Stimulated activated CD4-positive, alpha-beta T cell treated with anti-CD3 and anti-CD28 coated beads, Interleukin-4, amount 100 ng/mL, for 4 hours (primary cell): ENCODE measurements at places on chromosomes 5 and 9.
A peak's percentile ranks its signal among the peaks of the same experiment; 100 is the strongest.

DNA sequence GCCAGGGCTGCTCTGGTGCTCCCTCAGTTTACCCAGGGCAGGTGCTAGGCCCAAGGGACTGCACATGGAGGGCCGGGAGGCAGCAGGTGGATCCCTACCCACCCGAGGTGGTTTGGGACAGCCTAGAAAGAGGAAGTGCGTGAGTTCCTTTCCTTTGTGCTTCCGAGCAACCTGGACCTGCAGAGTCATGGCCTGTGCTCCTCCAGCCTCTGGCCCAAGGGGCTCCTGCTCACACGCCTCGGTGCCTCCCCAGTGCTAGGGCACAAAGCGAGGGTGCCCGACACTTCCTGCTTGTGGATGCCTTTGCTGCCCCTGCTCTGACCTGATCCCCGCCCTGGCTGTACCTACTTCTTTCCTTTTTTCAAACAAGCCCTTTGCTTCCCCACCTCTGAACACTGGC lies 79.3 kb downstream of the RXRA start:
- DNase-seq = no peak

DNA sequence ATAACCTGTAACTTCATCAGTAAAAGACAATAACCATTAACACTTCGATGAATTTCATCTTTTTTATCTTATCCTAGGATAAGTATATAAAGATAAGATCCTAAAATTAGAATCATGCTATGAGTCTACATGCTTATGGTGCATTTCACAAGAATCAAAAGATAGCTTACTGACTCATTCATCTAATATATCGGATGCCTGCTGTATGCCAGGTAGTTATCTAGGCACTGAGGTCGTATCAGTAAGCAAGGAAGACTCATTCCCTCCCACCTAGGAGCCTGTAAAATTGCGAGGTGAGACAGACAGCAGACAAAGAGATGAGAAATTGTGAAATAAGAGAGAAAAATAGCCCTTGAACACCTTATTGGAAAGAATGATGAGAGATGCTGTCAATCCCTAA lies 240.6 kb upstream of the ADAMTSL1 start:
- DNase-seq = no peak

DNA sequence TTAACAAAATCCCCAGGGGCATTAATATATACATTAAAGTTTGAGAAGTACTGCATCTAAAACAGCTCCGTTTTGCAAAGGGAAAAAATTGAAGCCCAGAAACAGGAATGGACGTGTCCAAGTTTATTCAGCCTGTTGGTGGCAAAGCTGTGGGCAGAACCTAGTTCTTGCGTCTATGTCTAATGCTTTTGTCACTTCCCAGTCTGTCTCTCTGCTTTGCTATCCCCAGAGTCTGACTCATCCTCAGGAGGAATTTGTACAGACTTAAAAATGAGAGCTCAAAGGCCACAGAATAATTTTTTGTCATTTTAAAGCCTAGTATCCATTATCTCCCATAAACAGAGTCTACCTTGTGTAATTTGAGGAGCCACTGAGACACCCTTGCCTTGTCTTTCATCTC lies 330.9 kb upstream of the GRIA1 start:
- DNase-seq = no peak

DNA sequence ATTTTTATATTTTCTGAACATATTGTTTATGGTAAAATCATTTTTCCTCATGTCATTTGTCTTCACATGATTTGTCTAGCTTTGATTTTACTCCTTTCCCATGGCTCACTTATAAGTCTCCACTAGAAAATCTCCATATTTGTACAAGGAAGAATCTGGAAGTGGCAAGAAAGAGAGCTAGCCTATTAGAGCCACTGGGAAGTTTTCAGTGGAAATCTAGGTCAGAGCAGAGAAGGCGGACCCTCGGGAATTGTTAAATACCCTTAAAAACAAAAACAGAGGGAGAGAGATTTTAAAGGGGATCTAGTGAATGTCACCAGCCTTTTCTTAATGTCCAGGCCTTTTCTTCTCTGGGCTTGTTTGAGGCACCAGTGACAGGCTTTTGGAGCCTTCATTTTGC lies 56.6 kb downstream of the GRAMD2B start:
- no peak for DNase-seq

DNA sequence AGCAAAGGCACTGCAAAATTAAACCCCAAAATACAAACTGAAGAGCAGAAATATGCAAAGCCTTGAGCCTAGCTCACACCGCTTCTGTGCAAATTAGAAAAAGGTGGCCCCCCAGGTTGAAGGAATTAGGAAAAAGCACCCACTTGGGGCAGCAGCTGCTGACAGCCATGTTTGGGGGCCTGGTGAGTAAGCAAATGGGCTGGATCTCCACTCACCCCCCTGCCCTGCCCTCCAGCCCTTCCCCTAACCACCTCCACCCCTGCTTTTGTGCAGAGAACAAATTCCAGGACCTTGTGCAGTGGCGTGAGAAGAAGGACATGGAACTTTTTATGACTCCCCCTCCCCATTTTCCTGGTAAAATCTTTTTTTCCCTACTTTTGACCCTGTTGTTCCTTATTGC lies 92.0 kb upstream of the DNAH5 start:
- no peak for DNase-seq

GRCh38 chr5:179315356-179315890 lies 29.8 kb downstream of the ADAMTS2 start:
- no peak for DNase-seq

DNA sequence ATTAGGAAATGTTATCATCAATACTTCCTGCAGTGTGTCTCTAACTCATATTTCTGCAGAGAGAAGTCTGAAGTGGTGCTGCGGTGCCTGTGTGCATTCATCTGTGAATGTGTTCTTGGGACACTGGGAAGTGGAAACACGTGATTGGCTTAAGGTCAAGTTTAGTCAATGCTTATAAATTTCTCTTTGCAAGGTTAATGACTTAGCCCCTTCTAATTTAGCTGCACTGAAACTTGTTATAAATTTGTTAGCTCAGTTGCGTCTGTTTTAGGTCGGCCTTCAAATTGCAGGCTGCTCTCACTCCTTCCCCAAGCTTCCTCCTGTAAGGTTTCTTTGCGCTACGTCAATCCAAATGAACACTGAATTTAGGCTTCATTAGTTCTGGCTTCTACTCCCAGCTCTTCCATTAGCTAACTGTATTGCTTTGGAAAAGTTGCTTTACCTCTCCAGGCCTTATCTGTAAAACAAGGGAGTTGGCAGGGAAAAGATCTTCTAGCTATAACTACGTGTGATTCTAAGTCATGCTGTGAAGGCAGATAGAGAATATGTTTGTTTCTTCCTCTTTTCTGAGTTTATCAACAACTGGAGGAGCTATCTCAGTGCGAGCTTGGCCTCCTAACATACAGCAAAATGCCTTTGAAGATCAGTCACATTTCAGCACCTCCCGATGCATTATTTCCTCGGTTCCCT lies 341.8 kb downstream of the NFIB start:
- no peak for DNase-seq

GRCh38 chr5:82155305-82155704 lies 122.8 kb downstream of the RPS23 start:
- DNase-seq = no peak

DNA sequence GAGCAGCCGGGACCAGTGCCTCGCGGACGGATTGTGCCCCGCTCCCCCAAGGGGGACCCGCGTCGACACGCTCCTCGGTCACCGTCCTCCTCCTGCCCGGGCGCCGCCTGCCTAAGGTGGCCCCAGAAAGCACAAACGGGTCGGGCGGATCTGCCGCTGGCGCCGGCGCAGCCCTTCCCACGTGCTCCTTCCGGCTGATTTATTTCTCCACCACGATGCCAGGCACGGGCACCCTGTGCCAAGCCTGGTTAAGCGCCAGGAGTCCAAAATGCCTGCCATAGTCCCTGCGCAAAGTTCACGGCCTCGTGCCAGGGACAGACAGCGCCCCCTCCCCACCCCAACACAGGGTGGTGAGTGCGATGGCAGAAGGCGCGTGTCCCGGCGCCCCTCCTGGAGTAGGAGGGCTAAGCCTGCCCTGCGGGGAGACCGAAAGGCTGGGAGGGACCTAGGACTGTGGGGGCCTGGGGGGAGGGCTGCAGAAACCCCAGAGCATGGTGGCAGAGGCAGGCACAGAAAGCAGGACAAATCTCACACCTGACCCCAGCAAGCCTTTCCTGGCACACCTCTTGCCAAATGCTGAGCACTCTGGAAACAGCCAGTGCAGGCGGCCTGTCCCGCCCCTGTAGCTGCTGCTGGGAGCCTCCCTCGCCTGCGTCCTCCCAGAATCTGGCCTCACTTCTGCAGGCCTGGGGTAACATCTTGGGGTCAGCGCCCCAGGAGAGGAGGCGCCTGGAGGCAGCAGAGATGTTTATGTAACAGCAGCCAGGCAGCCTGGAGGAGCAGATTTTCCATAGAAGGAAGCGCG lies 1.1 kb upstream of the NOTCH1 start:
- peak; percentile 54 for DNase-seq

DNA sequence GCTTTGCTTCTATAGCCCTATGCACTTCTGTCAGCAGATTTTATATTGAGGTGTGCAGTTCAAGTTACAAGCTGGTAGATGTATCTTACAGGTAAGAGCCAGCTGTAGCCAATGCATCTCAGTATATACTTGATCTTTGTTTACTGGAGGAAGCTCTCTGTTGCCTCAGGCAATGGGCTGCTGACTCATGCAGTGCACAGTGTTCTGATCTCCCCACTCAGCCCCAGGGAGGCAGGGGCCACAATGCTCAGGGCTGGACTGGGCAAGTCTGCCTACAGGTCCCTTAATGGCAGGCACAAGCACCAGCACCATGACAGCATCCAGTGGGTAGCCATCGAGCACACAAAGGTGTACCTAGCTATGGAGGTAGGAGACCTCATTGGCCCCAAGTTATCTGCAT lies 178.8 kb upstream of the CDH10 start:
- DNase-seq = no peak

DNA sequence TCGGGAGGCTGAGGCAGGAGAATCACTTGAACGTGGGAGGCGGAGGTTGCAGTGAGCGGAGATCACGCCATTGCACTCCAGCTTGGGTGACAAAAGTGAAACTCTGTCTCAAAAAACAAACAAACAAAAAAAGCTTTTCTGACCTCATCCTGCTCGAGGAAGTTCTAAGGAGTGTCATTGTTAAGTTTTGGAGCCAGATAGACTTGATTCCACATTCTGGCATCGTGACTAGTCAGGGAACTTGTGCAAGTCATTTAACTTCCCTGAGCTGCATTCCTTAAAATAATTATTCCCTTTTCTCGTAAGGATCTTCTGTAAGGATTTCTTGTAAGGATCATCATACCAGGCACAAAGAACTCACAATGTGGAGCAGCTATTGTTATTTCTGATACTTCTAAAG lies 26.2 kb downstream of the SNX24 start:
- no peak for DNase-seq

DNA sequence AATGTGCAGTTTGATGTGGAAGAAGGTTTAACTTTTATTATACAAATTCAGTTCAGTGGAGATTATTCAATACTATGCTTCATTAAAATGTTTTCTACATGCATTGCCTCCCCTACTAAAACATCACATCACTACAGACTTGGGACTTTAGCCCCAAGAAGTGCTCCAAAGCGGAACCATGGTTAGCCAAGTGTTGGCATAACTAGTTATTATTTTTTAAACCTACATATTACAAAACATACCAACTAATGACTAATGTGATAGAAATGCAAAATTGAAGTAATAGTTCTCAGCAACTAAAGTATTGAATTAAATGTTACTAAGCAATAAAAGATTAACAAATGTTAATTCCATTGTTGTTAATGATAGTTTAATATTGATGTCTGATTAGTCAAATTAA lies 74.5 kb downstream of the XRCC4 start:
- no peak for DNase-seq

DNA sequence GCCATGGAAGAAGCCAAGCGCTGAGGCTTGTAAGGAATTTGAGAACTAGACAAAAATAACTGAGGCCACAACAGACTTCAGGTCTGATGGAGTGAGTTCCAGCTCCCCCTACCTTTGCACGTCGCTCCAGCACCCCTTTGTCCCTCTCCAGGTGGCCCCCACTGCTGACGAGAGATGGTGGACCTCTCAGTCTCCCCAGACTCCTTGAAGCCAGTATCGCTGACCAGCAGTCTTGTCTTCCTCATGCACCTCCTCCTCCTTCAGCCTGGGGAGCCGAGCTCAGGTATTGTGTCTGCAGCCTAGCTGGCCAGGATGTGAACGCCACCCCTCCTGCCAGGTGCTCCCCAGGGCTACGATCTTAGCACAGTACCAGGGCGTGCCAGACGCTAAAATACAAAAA lies 5.2 kb downstream of the BTNL9 start:
- DNase-seq = no peak

GRCh38 chr9:83355024-83355444 lies 183.2 kb downstream of the FRMD3 start:
- DNase-seq = no peak

DNA sequence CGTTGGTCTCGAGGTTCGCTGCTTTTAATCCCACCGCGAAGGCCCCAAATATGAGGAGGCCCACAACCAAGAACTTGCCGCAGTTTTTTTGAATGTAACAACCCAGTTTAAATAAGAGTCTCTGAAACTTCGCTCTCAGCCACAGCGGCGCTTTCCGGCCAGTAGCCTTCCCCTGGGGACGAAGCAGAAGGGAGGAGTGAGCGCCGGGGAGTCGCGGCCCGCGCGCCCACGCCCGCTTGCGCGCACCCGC lies 10.4 kb downstream of the PTCH1 start:
- DNase-seq = no peak

- no peak for DNase-seq
Measured at GRCh38 chr5:2387634-2388325, 363.7 kb downstream of the IRX2 start.

DNA sequence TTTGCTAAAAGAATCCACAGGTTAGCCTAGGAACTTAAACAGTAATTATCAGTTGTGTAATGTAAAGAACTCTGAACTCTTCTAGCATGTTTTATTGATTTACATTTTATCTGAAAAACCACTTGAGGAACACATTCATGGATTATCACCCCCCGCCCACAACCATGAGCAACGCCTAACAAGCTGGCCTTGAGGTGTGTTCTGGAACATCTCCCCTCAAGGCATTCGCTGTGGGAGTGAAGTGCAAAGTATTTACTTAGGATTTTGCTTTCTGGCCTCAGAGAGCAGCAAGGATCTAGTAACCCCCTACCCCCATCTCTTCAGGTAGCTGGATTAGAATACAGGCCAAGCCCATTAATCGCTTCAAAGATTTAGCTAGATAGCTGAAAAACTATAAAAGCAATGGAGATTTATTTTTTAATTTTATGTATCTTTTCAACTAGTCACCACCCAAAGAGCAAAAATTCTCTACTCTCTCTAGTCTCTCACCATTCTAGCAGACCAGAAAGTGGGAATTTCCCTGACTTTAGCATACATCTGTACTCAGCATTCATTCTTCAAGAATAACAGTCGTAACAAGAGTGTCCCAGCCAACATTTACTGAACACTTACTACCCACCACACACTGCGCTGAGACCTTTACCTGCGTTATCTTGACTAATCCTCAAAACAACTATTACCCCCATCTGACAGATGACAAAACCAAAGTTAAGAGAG lies 37.2 kb downstream of the DDX31 start:
- DNase-seq = no peak

- DNase-seq = no peak
Measured at GRCh38 chr9:126407114-126407870, 80.7 kb downstream of the MVB12B start.
